ENCODE measurements at places on chromosomes 2 and 18.
A peak's percentile ranks its signal among the peaks of the same experiment; 100 is the strongest.

DNA sequence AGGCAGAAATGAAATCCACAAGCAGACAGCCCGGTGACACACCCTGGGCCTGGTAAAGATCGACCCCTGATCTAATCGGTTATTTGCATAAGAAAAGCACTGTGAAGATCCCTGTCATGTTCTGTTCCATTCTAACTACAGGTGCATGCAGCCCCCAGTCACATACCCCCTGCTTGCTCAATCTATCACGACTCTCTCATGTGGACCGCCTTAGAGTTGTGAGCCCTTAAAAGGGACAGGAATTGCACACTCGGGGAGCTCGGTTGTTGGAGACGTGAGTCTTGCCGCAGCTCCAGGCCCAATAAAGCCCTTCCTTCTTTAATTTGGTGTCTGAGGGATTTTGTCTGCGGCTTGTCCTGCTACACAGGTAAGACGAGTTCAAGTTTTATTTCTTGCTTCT, 13.4 kb upstream of the IL1B start:
- DNase-seq: no peak

- DNase-seq: no peak
These were observed 63.8 kb downstream of the HAUS1 start for GRCh38 chr18:46167971-46168370.

- DNase-seq: no peak
These were observed 11.7 kb upstream of the TEX261 start for GRCh38 chr2:71006323-71006722.

GRCh38 chr2:16713011-16713423, 47.4 kb upstream of the CYRIA start:
- DNase-seq: no peak

DNA sequence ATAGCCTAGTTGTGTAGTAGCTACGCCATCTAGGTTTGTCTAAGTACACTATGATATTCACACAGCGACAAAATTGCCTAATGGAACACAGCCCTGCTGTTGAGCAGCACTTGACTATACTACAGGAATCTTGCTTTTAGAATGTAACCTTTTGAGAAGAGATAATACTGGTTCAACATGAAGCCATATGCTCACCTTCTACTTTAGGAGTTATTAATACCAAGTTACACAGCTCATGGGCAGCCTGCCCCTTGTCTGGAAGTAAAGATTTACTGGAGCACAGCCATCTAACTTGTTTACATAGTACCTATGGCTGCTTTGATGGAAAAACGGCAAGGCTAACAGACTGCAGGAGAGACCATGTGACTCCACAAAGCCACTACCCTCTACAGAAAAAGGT, 174.8 kb downstream of the DYM start:
- DNase-seq: no peak

GRCh38 chr2:222572264-222572721, 83.6 kb downstream of the FARSB start:
- DNase-seq: no peak

- no peak for DNase-seq
These were observed 45.3 kb downstream of the DGKD start for GRCh38 chr2:233399306-233400225.

DNA sequence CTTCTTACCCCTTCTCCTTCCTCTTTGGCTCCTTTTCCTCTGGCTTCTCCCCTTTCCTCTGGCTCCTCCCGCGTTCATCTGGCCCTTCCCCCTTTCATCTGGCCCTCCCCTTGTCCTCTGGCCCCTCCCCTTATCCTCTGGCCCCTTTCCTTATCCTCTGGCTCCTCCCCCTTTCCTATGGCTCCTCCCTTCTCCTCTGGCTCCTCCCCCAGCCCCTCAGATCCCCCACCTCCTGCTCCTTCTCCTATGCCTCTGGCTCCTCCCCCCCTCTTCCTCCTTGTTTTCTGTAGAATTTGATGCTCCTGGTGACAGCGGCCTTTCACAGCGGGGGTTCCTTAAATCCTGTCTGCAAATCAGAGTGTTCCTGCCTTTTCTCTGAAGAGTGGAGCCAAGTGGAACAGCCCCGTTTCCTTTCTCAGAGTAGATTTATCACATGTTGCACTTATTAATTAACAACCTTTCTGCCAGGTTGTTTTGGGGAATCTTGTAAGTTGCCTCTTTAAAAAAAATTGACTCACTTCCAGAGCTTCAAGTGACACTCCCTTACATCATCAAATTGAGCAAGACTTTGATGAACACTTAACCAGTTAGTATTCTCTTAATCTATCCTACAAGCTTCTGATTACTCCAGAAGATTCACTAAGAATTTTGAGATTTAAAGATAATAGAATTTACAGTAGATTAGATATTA, 27.9 kb downstream of the FABP1 start:
- no peak for DNase-seq

- peak; percentile 58 for DNase-seq
These were observed 13.6 kb downstream of the TMEM185B start for GRCh38 chr2:120209427-120210269.

GRCh38 chr2:229282758-229283546, 11.9 kb upstream of the PID1 start:
- no peak for DNase-seq

- DNase-seq: no peak
These were observed 36.5 kb downstream of the CNGA3 start for GRCh38 chr2:98382739-98383138.

- DNase-seq: no peak
These were observed 228.0 kb downstream of the PIK3C3 start for GRCh38 chr18:42182728-42183700.

GRCh38 chr2:85924522-85924921, 35.7 kb upstream of the ST3GAL5 start:
- DNase-seq: no peak

- DNase-seq: peak; percentile 65
These were observed 1.4 kb downstream of the TRIB2 start for GRCh38 chr2:12718015-12718671.

GRCh38 chr2:75406131-75406581, 154.6 kb downstream of the EVA1A start:
- no peak for DNase-seq

GRCh38 chr2:218567797-218568189, 358 bp downstream of the USP37 start:
- DNase-seq: no peak

DNA sequence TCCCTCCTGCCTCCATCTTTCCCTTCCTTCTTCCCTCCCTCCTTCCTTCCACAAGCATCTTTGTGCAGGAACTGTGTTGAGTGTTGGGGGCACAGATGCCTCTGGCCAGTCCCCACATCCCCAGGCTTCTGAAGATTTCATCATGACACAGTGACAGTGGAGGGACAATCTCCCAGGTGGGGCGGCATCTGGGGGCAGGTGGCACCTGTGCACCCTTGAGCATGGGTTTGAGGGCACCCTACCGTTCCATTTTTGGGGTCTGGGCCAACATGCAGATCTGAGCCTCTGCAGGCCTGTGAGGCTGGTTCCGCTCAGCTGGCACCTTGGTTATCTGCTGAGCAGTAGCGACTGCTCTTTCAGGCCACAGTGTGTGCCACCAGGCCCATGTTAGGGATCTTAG, 57.6 kb downstream of the LONRF2 start:
- no peak for DNase-seq

DNA sequence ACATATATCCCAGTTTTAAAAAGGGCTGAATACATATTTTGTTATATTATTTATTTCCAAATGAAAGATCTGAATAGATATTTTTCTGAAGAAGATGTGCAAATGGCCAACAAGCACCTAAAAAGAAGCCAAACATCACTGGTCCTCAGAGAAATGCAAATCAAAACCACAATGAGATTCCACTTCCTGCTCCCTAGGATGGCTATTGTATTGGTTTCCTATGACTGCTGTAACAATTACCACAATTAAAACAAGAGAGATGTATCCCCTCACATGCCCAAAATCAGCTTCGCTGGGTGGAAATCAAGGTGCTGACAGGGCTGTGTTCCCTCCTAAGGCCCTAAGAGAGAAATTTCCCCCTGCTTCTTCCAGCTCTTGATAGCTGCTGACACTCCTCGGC, 23.2 kb downstream of the ABCB11 start:
- DNase-seq: no peak

GRCh38 chr2:95274291-95275150, at the start of gene PROM2:
Gene PROM2 (plus strand): TSS chr2:95274449. CDS start chr2:95274586, 137 bp downstream.
- peak; percentile 91 for DNase-seq

DNA sequence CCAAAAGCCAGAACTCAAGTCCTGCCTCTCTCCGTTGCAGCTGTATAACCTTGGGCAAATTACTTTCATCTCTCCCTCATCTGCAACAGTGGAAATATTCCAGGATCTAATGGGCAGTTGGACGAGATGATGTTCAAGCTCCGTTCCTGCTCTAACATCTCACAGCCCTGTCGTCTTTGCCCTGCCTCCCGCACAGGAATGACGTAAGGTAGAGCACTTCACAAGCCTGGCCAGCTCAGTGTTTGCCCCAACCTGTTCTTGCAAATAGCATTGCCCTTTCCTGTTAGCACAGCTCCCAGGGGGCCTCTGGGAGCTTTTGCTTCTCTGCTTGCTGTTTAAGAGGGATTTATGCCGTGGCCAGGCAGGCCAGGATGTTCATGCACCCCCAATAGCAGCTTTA, 107.9 kb downstream of the KLHL29 start:
- DNase-seq: no peak

DNA sequence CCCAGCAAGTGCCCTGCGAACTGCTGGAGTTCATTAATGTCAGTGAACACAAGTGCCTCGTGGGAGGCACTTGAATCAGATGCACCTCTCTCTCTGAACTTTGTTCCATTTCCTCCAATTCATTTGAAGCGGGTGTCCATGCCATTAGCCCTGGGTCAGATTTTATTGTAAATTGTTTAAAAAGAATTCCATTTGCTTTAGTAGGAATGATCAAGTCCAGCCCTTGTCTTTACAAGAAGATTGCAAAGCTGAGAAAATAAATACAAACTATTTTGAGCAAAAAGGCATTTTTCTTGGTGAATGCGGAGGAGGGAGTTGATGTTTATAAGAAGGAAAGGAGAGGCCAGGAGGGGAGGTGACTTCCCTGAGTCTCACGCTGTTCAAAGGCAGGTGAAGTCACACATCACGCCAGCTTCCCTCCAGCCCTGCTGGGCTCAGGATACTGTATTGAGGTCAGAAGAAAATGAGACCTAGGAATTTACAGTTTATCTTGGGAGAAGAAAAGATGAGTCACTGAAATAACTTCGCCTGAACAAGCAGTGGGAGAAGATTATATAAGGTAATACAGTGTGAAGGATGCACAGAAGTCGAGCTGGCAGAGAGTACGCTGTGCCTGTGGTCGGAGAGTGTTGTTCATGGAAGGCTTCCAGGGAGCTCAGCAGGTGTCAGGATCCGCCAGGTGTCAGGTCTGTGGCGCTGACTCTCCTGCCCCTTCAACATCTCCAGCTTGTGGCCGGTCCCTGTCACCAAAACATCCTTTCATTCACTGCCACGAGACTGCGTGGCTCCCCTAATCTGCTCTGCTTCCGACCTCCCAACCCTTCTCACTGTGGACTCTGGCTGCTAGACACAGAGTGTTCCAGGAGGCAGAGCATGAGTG, 36.5 kb downstream of the EFR3B start:
- no peak for DNase-seq

DNA sequence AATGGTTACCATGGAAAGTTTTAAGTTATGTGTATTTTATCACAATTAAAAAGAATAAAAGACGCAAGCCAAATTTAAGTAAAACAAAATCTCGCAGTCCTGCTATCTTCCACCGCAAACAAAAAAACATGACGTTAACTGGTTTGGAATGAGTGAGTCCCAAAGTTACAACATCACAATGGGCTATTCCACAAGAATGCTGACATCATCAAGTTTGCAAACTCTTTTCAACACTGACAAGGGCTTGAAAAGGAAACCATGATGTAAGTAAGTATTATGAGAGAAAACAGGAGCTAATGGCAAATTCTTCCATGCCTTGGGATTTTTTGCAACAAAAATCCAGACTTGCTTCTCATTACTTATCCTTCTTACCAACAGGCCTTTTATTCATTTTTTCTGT, 31.1 kb downstream of the SIGLEC15 start:
- DNase-seq: no peak

DNA sequence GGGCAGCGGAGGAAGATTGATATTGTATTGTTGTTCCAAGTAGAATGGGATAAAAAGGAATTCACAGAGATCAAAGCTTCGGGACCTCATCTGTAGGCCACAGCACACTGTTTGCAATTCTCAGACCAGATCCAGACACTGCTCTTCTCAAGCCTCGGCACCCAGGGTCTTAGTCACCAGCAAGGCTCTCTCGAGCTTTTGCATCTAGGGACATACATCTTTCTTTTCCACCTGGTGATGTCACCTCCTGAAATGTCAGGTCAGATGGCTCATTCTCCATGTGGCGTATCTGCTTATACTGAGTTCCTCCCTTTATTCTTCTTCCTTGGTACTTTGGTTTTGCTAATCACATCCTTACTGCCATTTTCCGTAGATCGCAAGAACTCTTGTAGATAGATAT, 42.9 kb upstream of the SNTG2 start:
- no peak for DNase-seq

DNA sequence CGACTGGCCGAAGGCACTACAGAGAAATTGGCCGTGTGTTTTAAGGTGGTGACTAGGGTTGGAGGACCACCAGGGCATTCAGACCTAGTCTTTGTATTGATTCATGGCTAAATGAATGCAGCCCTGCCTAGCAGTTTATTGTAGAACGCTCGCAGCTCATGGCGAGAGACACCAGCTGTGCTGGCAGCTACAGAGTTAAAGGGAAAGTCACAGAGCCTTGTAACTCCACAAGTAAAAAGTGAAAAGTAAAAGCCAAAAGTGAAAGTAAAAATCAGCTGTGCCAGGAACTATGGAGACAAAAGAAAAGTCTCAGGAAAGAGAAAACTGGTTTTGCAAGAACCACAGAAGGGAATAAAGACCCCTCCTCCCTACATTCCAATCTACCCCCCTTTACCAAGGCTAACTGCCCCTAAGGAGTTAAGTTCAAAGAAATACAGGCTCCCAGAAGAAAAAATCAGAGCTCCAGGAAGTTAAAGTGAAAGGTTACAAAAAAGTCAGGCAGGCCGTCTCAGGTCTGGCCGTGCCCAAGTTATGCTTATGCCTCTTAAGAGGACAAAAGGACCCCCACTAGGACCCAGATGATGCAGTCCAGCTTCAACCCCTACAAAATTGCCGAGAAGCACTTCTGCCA, 46.4 kb upstream of the SELENOI start:
- DNase-seq: peak; percentile 94

DNA sequence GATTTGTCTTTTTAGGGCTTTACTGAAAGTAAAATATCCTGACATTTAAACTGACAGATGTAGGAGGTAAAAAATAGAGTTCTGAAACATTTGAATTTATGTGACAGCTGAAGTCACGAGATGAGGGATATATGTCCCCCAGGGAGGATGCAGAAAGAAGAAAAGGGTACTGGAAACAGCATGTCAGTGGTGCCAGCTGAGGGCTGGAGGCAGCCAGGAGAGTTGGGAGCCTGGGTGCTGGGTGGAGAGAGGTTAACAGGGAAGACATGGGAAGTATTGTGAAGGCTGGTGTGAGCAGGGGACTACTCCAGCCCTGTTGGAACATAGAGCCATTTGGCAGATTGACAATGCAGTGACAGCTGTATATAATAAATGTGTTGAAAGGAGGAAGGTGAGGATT, 11.8 kb upstream of the MOCOS start:
- no peak for DNase-seq

GRCh38 chr2:232999354-232999753, 13.7 kb downstream of the NGEF start:
- DNase-seq: no peak

- peak; percentile 52 for DNase-seq
These were observed 46.5 kb upstream of the MYCN start for GRCh38 chr2:15893689-15894480.
